ENCODE measurements at places on chromosomes 13 and 19.

DNA sequence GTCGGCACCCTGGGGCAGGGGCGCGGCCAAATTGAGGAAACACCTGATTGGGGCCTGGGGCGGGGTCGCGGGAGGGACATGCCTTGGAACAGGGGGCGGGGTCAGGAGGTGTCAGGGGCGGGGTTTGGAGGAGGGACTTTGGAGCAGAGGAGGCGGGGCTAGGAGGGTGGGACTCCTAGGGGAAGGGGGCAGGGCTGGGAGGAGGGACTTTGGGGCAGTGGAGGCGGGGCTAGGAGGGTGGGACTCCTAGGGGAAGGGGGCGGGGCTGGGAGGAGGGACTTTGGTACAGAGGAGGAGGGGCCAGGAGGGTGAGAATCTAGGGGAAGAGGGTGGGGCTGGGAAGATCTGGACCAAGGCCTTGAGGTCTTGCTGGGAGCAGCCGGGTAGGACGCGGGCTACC, 21.9 kb downstream of the GRIN2D start:
- DNase-seq, result no peak

GRCh38 chr13:70960841-70961443, 852.7 kb upstream of the KLHL1 start:
- peak; percentile 11 for DNase-seq

GRCh38 chr13:30499338-30499737, 33.6 kb upstream of the HMGB1 start:
- no peak for DNase-seq

DNA sequence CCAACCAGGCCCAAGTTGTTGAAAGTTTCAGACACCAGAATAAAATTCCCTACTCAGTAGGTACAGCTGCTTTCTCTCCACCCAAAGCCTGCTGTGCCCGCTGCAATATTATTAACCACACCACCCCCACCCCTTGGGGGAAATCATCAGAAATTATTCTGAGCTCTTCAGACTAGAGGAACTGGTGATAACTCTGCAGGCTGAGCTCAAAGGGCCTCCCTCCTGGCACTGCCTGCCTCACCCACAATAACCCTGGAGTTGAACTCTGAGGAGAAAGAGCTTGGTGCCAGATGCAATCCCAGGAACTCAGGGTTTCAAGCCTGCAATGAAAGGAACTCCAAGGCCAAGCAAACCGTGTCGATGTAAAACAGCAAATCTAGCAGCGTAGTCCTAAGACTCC, 381.7 kb upstream of the ZNF507 start:
- no peak for DNase-seq

GRCh38 chr13:41859565-41859964, 101.3 kb downstream of the VWA8 start:
- DNase-seq, result no peak

- DNase-seq, result no peak
Measured at GRCh38 chr19:43486412-43486811, 18.1 kb downstream of the PHLDB3 start.

DNA sequence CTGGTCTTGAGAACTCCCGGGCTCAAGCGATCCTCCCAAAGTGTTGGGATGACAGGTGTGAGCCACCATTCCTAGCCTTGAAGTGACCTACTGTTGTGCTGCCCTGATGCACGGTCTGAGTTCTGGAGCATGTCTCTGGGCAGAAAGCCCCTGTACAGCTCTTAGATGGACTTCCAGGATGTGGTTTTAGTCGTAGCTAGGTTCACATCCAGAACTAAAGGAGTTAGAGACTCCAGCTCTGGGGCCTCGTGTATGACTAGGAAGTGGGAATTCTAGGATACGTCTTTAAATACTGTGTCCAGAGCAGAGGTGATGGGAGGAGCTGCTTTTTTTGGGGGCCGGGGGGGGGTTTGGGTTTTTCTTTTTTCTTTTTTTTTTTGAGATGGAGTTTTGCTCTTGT, 12.2 kb downstream of the UPF1 start:
- DNase-seq, result no peak

DNA sequence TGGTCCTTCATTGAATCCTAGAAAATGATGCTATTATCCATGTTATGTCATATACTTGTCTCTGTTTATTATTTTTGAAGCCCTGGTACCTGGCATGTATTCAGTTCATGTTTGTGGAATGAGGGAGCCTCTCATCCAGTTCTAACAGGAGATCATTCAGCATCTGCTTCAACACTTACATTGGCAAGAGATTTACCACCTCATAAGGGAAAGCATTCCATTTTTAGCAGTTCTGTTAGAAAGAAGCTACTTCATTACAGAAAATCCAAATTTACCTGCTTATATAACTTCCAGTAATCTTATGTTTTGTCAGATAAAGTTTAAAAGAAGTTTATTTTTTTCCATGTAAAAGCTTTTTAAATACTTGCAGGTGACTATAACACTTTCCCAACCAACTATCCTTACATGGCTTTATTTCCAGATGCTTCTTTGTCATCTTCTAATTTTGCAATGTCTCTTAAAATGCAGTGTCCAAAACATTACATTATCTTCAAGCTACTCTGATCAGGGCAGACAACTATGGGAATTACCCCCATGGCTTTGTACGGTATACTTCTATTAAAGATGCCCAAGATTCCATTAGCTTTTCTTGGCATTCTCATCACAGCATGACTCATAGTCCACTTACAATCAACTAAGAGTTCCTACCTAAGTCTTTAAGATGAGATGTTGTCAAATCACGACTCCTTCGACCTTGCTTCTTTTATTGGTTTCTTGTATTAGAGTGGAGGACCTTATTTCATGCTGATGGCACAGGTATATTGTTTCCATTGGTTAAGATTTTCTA, 262.1 kb downstream of the PCDH9 start:
- DNase-seq, result no peak

GRCh38 chr13:52695856-52696255, 43.2 kb downstream of the SUGT1 start:
- peak; percentile 40 for DNase-seq

GRCh38 chr13:105144020-105144419, 1391.4 kb downstream of the EFNB2 start:
- DNase-seq, result no peak

DNA sequence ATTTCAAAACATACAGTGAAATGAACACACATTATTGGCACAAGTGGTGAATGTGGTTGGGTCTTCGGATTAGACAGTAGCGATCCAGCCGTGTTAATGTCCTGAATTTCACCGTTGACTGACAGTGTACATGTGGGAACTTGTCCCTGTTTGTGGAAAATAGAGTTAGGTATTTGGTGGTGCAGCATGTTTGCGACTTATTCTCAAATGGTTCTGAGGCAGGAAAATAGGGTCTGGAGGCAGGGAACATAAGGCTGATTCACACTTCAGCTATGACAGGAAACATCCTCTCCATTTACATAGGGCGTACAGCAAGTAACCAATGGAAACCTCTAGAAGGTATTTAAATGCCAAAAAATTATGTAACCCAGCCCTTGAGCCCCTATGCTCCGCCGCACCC, 4.2 kb downstream of the LGALS7B start:
- DNase-seq, result peak; percentile 98

GRCh38 chr13:104773775-104774174, 1707.6 kb upstream of the SLC10A2 start:
- peak; percentile 25 for DNase-seq

DNA sequence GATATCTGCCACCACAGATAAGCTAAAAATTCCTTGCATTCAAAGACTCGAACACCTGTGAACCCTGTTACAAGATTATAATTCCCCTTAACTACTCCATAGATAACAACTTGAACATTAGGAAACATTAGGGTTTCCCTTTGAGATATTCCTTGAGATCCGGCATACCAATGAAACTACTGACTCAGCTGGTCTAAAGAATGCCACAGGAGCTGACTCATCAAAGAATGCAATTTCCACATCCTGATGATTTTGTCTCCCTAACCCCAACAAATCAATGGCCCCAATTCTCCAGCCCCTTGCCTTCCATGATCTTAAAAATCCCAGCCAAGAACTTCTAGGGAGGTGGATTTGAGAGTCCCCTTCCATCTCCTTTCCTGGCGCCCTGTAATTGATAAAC, 35.6 kb upstream of the ZNF599 start:
- peak; percentile 61 for DNase-seq

GRCh38 chr19:12425236-12425887, 15.5 kb downstream of the ZNF443 start:
- DNase-seq, result no peak

DNA sequence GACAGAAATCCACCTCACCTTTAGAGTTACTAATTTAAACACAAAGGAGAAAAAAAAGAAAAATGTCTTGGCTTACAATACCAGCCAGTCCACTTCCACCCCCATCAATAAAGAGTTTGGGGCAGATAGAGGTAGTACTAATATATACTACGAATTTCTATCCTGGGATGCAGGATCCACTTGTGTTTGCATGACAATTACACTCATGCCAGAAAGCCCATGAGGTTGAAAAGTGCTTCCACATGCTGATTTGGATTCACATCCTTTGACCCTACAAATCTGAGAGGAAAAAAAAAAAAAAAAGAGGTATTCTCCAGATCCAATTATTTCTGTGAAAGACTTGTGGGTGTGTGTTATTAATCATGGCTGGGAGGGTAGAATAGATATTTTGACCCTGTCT, 335.2 kb downstream of the SLITRK1 start:
- DNase-seq, result no peak

- peak; percentile 13 for DNase-seq
Measured at GRCh38 chr13:90613076-90613795, 734.3 kb upstream of the MIR17HG start.

GRCh38 chr13:25766576-25766975, 285.2 kb downstream of the SHISA2 start:
- peak; percentile 81 for DNase-seq

- DNase-seq, result no peak
Measured at GRCh38 chr13:86585835-86586234, 786.6 kb upstream of the SLITRK6 start.

DNA sequence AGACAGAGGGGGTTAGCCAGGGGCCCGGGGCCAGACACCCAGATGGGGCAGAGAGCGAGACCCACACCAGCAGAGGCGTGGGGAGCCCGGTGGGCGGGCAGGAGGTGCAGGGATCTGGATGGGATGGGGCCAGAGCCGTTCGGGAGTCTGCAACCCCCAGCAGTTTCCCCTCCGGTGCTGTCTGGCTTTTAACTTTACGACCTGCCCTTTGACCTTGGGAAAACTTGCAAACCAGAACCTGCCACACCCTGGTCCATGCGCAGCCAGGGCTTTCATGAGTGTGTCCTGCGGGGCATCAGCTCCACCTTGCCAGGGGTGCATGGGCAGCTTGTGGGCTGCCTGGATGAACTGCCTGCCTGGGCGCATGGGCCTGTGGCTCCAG, 9.8 kb downstream of the JOSD2 start:
- DNase-seq, result no peak

- no peak for DNase-seq
Measured at GRCh38 chr13:111022241-111022640, 92.9 kb upstream of the ARHGEF7 start.

DNA sequence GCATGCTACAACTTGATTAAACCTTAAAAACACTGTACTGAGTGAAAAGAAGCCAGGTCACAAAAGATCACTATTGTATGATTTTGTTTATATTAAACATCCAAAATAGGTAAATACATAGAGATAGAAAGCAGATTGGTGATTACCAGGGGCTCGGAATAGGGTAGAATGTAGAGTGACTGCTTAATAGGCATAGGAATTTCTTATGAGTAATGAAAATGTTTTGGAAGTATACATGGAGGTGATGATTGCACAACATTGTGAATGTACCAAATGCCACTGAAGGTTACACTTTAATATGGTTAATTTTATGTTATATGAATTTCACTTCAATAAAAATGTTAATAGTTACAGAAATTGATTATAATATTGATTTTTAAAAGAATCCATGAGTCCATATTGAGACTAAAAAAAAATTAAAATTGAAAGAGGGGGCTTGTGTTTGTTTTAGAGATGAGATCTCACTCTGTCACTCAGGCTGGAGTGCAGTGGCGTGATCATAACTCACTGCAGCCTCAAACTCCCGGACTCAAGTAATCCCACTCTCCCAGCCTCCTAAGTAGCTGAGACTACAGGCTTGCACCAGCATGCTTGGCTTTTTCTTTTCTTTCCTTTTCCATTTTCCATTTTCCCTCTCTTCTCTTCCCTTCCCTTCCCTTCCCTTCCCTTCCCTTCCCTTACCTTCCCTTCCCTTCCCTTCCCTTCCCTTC, 85.1 kb downstream of the FNDC3A start:
- peak; percentile 23 for DNase-seq

- DNase-seq, result no peak
Measured at GRCh38 chr19:9839415-9839814, 4.3 kb downstream of the PIN1 start.

- DNase-seq, result no peak
Measured at GRCh38 chr13:60509601-60510386, 112.8 kb downstream of the TDRD3 start.

DNA sequence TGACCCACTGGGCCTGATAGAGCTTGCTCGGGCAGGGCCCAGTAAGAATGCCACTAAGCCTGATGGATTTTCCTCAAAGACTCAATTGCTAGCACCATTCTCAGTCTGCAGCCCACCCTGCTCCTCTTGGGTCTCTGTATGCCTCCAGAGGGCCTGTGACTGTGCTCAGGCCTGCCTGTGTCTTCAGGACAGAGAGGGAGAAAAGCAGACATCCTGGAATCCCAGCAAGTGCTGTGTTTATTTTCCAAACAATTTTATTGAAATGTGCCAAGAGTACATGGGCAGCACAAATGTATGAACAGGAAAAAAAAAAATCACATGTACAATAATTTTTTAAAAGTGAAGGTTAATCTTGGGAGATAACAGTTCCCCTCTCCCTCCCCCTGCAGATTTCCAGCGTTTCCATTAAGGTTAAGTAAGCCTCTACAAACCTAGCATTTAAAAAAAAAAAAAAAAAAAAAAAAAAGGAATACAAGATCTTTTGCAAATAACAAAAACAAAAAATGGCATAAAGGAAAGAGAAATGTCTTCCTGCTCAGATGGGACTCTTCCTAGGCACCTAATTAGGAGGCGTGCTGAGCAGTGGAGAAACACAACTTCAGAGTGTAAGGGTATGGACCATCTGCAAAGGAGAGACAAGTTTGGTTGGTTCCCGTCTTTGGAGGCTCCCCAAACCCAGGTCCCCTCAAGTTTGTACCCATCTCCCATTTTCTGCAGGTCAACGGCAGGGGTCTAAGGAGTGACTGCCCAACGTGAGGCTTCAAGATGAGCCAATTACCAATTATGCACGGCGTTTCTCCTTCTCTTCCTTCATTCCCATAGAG, 4.8 kb upstream of the ECH1 start:
- no peak for DNase-seq

- no peak for DNase-seq
Measured at GRCh38 chr13:21516805-21517204, 57.7 kb upstream of the ZDHHC20 start.

GRCh38 chr13:90485436-90485835, 862.1 kb upstream of the MIR17HG start:
- peak; percentile 47 for DNase-seq

- no peak for DNase-seq
Measured at GRCh38 chr19:34688592-34688991, 11.1 kb downstream of the ZNF302 start.

DNA sequence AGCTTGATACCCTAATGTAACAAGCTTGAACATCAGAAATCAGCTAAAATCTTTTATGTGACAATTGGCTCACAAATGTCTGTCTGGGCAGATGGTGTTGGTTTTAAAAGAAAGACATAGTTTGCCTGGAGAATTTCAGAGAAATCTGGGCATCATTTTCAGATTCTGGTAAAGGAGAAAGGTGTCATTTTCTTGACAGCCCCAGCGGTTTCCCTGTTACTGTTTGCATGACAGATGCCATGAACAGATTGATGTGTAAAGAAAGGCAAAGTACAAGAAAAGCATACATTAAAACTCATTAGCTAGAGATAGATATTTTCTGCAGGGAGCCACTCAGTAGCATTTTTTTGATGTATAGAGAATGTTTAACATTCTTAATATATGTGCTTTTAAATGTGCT, 987.9 kb downstream of the OLFM4 start:
- DNase-seq, result no peak

GRCh38 chr19:2385053-2385721, 25.1 kb downstream of the TMPRSS9 start:
- DNase-seq, result peak; percentile 93

Data from foreskin keratinocyte (primary cell).